RCC 7860 (cell line): ENCODE measurements at places on chromosomes 6 and 20.

GRCh38 chr6:2782356-2782708 is 17.1 kb downstream of the WRNIP1 start:
- no peak for DNase-seq

DNA sequence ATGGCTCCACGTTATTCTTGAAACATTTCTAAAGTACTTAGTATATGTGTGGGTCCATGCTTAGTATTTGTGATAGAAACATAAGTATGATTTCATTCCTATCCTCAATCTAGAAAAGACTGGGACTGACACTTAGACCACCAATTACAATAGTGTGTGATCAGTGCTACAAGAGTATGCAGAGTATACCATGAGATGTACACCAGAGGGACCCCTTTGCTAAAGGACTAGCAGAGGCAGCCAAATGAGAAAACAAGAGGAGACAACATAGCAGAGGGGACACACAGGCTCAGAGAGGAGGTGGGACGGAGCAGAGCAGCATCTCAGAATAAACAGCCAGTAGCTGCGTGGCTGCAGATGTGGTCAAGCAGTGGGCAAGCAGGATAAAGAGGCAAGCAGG is 21.0 kb downstream of the RMND1 start:
- no peak for DNase-seq

DNA sequence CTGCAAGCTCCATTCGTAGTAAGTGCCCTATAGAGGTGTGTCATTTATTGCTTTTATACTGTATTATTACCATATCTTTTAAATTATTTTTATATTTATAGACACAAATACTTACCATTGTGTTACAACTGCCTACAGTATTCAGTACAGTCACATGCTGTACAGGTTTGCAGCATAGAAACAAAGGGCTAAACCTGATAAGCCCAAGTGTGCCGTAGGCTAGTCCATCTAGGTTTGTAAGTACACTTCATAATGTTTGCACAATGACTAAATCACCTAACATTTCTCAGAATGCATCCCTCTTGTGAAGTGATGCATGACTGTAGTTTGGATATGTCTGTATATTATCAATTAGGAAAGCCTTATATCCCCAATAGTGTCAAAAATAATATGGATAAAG is 122.8 kb downstream of the CLVS2 start:
- DNase-seq, result peak; percentile 4

GRCh38 chr6:28865401-28866204 is 58.2 kb downstream of the TRIM27 start:
- DNase-seq, result peak; percentile 38

- no peak for DNase-seq
Measured at GRCh38 chr6:155317186-155317585, 2.9 kb upstream of the TFB1M start.

GRCh38 chr20:62232194-62232593 is 6.1 kb upstream of the OSBPL2 start:
- no peak for DNase-seq

GRCh38 chr6:105359419-105360370 is 43.2 kb downstream of the PREP start:
- DNase-seq, result peak; percentile 76

DNA sequence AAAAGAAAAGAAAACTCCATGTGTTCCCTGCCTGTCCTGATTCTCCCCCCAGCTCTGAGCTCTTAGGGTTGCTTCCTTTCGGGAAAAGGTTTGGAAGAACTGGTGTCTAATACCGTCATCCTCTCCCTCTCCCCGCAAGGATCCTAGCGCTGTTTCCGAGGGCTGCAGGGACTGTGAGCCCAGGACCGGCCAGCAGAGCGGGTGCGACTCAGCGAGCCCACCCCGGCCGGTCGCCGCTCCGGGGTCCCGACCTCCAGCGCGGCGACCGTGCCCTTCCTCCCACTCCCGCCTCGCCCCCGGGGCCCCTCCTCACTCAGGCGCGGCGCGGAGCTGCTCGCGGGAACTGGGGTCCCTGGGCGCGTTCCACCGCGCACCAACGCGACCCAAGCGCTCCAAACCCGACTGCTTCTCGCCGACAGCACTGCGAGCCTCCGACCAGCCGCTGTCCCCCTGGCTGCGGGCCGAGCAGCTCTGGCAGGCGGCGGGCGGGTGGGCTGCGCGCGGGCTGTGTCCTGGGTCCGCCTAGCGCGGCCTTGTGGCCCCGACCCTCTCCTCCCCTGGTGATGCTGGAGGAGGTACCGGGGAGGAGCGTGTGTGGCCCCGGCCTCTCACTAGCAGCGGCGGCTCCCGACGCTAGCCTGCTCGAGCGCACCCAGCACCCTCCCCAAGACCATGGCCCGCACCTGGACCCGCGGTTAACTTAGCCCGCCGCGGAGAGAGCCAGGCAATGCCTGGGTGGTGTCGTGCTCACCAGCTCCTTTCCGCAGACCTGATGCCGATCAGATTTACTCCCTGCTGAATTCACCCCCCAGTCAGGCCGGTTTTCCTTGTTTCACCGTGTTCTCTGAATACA is at the start of gene PLA2G7:
PLA2G7 (minus strand) TSS at position 509 of the 853 bp plus-strand sequence. CDS start 12,484 bp downstream, outside the sequence.
- no peak for DNase-seq

DNA sequence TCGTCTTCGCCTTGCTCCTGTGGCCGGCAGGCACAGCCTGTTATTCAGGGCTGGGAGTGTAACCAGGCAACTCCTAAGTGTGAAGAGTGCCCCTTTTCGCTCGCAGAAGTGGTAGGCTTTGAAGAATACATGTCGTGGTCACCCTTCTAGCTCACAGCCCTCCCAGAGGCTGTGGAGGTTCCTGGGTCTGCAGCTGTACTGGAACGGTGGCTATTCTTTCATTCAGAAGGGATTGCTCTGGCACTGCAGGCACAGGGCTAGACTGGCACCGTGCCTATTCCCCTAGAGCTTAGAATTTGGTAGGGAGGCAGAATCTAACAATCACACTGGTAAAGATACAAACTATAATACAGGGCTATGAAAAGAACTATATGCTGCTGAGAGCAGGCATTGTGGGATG is 1.1 kb upstream of the SRSF12 start:
- DNase-seq, result no peak

- no peak for DNase-seq
Measured at GRCh38 chr20:45060294-45060693, 40.6 kb downstream of the KCNS1 start.

- DNase-seq, result no peak
Measured at GRCh38 chr6:105211831-105212230, 32.0 kb upstream of the POPDC3 start.

DNA sequence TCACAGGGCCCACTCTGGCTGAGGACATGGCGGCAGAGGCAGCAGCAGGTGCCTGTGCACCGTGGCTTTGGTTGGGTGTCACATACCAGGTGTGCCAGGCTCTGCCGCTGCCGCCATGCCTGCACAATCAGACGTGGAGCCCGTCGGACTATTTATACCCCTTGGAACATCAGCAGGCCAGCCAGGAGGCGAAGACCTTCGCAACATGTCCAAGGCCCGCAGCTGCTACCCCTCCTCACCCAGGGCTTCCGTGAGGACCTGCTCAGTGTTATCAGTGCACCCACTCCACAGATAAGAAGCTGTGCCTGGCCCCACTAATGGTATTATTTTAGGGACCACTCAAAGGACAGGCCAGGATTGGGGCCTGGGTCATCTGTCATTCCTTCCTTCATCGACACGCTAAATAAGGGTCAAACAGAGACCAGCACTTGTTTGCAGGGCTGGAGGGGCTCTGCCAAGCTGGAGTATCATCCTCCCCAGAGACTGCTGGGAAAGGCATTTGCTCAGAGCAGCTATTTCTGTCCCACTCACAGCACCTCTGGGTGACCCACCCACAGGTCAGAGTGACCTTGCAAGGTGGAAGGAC is 109.2 kb downstream of the BMP7 start:
- DNase-seq, result no peak

- DNase-seq, result no peak
Measured at GRCh38 chr20:50578778-50579165, 68.6 kb downstream of the PTPN1 start.

- no peak for DNase-seq
Measured at GRCh38 chr6:170019818-170020583, 268.6 kb downstream of the ERMARD start.

DNA sequence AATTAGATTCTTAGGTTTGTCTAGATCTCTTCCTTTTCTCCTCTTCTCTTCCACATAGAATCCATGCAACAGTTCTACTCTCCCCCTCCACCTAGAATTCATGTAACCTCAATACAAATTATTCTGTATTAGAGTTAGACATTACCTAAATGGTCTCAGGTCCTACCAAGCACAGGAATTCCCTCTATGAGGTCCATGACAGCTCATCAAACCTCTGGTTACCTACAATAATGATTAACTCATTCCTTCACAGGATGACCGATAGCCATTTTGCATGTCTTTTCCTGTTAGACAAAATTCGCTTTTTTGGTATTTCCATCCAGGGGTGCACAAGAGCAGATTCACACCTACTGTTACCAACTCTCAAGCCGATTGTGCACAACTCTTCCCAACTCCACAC is 27.4 kb upstream of the BMP2 start:
- peak; percentile 57 for DNase-seq

GRCh38 chr6:153801917-153802316 is 237.1 kb upstream of the OPRM1 start:
- DNase-seq, result no peak

DNA sequence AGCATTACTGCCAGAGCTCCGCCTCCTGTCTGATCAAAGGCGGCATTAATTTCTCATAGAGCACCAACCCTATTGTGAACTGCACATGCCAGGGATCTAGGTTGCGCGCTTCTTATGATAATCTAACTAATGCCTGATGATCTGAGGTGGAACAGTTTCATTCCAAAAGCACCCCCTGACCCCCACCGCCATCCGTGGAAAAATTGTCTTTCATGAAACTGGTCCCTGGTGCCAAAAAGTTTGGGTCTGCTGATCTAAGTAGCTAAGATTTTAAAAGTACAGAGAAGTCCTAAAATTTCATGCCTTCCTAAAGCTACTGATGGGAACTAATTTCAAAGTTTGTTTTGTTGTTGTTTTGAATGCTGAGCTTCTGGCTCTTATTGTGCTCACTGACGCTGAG is 281.6 kb downstream of the PRL start:
- no peak for DNase-seq

GRCh38 chr20:62063315-62063980 is 2.2 kb downstream of the TAF4 start:
- DNase-seq, result no peak

GRCh38 chr20:60362531-60362930 is 404.3 kb downstream of the CDH26 start:
- no peak for DNase-seq

GRCh38 chr6:99467509-99468106 is 42.5 kb upstream of the PNISR start:
- peak; percentile 17 for DNase-seq

DNA sequence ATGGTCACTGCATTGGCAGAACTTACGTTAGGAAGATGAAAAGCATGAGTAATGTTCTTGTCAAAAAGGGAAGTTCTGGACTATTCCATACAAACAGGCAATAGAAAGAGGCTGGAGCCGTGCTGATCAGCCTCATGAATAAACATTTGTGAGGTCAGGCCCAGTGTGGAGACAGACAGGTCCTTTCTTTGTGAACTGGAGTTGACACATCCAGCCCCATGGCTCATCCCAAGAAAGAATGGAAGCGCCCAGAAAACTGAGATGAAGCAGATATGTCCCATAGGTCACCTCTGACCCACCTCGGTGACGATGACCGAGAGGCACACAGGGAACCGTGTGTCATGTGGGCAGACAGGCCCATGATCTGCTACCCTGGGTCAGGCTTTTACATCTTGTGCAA is 276.0 kb upstream of the SGK1 start:
- no peak for DNase-seq

- no peak for DNase-seq
Measured at GRCh38 chr20:43198607-43199006, 8.9 kb upstream of the PTPRT start.

DNA sequence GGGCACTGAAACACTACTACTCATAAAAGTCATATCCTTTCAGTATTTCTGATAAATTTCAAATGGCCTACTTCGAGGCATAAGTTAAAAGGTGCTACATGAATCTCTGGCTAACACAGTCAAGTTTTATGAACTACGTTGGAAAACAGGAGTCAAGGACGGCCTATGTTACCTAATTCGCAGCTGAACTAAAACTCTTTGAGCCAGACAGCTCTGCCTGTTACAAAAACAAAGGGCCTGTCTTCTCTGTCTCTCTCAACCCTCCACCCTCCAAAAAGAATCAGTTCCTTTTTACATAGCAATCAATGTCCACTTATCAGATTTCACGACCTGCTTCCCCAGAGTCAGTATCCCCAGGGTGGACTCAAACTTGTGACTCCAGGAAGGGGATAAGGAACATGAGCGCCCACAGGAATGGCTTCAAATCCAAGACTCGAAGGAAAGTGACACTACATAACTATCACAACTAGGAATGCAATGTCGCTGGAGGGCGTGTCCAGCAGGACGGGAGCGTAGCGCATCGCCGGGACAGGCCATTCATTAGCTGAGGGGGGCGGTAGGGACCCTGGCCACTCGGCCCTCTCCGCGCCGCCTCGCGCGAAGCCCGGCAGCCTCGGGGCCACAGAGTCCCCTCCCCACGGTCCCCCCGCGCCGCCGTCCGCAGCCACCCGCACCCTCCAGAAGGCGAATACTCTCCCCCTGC is 591 bp downstream of the IBTK start:
- peak; percentile 45 for DNase-seq

DNA sequence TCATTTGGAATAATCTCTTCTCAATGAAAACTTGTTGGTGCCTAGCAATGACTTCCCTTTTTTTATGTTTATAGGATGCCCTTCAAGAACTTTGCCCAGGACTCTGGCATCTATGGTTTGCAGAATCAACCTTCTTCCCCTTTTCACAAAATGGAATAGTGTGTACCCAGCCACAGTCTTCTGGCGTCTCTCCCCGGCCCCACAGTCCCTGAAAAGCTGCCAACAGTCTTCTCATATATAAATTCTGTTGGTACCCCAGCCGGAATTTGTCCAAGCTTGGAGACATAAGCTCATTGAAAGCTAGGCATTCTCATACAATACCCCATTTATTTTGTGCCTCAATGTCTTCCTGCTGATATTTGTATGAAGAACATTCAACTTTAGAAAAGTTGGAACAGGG is 26.4 kb upstream of the MCM3 start:
- DNase-seq, result no peak

- no peak for DNase-seq
Measured at GRCh38 chr6:102051720-102052119, 658.2 kb downstream of the GRIK2 start.

DNA sequence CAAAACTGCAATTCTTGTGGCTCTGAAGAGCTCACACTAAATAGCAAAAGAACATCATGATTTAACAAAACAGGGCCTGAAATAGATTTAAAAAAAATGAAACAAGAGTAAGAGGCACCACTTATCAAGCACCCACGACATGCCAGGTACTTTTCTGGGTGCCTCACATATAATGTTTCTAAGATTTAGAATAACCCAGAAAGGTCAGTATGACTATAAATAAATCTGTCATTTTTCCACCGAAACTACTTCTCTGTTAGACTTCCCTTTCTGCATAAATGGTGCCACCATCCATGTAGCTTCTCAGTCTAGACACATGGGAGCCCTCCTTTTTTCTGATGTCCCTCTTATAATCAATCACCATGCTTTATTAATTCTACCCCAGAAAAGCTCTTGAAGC is 652.4 kb upstream of the CHD6 start:
- DNase-seq, result no peak

GRCh38 chr20:51128198-51128597 is 105.3 kb upstream of the KCNG1 start:
- peak; percentile 61 for DNase-seq
